ENCODE measurements at places on chromosomes 7 and 10.
A peak's percentile ranks its signal among the peaks of the same experiment; 100 is the strongest.

- DNase-seq, result peak; percentile 21
Measured at GRCh38 chr7:73520673-73521635, 1.1 kb downstream of the BAZ1B start.

DNA sequence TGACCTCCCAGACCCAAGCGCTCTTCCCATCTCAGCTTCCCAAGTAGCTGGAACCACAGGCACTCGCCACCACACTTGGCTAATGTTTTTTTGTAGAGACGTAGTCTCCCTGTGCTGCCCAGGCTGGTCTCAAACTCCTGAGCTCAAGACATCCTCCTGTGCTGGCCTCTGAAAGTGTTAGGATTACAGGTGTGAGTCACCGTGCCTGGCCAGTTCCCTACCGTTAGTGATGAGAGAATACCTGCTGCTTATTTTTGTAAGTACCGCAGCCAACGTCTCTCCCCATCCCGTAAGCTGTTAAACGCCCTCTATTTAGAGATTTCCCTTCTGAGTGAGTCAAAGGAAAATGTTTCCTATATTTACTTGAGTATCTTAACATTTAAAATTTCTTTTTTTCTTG, 38.5 kb upstream of the PDLIM1 start:
- DNase-seq, result no peak

GRCh38 chr10:87733081-87733480, 73.4 kb downstream of the PAPSS2 start:
- no peak for DNase-seq

GRCh38 chr10:113341138-113341537, 211.7 kb upstream of the HABP2 start:
- DNase-seq, result no peak

DNA sequence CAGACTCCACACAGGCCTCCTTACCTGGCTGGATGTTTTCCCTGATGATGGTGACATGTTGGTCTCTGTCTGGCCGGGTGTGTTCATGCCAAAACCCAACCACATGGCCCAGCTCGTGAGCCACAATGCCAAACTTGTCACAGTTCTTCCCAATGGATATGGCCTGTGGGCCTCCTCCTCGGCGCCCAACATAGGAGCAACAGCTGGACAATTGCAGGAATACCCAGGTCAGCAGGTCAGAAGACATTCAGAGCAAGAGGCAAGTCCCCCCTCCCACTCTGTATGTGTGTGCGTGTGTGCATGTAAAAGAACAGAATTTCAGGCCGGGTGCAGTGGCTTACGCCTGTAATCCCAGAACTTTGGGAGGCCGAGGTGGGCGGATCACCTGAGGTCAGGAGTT, 63.7 kb upstream of the OPALIN start:
- no peak for DNase-seq

DNA sequence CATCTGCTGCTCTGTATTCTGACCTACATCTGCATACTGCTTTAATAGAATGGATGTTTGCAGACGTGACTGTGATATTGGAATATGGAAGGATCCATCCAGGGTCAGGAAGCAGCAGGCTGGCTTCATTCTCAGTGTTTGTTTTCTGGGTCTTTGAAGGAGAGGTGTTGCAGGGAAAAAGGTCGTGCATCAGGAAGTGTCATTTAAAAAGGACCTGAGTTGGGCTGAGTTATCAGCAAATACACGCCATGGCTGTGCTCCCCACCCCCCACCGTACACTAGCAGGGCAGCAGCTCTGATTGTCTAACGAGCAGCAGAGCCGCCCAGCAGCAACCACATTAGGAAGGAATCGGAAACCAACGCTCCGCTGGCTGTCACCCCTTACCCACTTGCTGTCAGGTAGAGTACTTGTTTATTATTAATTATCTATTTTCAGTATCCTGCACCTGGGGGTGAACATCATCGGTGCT, 63.1 kb upstream of the STEAP1B start:
- no peak for DNase-seq

DNA sequence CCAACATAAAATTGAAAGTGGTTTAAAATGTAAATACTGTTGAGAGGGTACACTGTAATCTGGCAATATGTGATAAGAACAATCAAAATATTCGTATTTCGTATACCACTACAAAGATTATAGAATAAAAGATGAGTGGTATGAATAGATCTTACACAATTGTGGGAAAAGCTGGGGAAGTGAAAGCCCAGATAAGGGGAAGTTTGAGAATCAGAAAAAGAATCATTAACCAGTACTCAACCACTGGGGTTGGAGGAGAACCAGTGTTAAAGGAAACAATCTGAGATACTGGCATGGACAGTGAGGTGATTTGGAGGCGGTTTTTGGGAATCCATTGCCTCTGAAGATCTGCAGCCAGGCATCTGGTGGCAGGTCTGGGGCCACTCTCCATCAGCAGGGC, 59.7 kb upstream of the CDK14 start:
- no peak for DNase-seq

GRCh38 chr7:11217848-11218565, 244.3 kb downstream of the PHF14 start:
- DNase-seq, result no peak

- no peak for DNase-seq
Measured at GRCh38 chr10:3971713-3972112, 186.7 kb upstream of the KLF6 start.

- no peak for DNase-seq
Measured at GRCh38 chr7:15755061-15755460, 68.6 kb upstream of the MEOX2 start.

Measured in HL-60 (cell line).